ENCODE measurements at places on chromosomes 12 and 14. TPM values are rescaled to one million over a fixed set of nuclear protein-coding genes. Genes with fewer than 3 reads are reported as not detected.
A peak's percentile ranks its signal among the peaks of the same experiment; 100 is the strongest.

GRCh38 chr12:62732861-62733427, 202.0 kb downstream of the PPM1H start:
- DNase-seq = no peak

The HOTAIR gene
- not detected for total RNA-seq

GRCh38 chr12:56110571-56110970, 5.9 kb upstream of the RPL41 start:
- DNase-seq = no peak

The ANKLE2 gene
- 52.5 TPM for total RNA-seq

GRCh38 chr14:23582906-23583760, 4.5 kb upstream of the JPH4 start:
- DNase-seq = no peak

The IFNG-AS1 gene
- total RNA-seq = 0.17 TPM

The SPIC gene
- total RNA-seq = not detected

The MUCL1 gene
- total RNA-seq = not detected

DNA sequence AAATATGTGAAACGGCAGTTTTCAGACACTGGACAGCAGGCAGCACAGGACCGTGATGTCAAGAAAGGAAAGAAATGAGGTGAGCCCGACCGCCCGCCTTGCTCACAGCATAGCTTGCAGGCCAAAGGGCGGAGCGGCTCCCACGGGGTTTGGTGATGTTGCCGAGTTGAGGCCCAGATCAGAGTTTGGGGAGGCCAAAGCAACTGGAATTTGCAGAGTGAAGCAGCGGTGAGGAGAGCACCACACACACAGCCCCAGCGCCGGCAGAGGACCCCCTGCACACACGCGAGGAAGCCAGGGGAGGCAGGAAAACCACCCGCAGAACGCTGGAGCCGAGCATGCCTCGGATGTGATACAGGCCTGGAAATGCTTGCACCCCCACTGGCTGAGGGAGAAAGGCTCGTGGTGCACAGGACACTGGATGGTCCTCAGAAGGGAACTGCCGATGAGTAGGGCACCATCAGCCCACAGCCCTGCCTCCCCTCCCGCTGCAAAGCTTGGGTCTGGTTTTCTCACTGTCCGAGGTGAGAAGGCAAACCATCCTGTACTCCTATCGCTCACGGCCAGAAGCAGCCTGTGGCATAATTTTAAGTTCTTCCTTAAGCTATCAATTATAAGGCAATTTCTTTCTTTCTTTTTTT, 25.7 kb upstream of the PLD4 start:
- peak; percentile 49 for DNase-seq

The GPRC5D gene
- not detected for total RNA-seq

DNA sequence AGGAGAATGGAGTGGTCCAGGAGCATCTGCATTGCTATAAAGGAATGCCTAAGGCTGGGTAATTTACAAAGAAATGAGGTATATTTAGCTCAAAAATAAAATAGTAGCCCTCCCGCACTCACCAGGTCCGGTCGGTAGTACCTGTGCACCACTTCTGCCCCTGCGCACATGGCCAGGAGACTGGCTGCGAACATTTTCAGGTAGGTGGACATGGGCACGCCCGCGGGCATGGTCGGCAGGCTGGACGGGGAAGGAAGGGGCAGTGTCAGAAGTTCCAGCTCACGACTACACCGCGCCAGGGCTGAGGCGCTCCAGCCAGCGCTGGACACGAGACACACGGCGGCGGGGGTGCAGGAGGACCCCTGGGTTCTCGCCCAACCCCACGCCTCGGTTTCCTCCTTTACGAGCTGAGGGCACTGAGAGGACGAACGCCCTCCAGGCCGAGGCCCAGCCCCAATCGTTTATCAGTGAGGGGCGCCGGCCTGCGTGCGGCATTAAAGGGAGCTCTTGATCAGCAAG, 9.1 kb upstream of the TDG start:
- no peak for DNase-seq

The POTEM gene
- total RNA-seq = not detected

DNA sequence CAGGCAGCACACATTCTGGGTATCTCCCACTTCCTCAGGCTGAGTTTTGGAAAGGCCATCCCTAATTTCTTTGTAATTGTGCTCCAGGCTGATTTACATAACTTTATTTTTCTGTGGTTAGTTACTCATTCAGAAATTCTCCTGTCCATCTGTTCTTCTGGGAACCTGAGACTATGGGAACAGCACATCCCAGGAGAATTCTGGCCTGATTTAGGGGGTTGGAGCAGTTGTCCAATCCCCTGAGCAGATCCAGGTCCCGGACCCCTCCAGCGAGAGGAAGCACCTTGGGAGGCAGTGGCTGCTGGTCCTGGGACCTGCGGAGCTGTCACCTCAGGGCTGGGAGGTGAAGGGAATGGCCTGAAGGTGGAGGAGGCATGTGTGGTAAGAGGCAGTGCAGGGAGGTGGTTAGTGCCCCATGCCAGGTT, 40.4 kb downstream of the TSPAN9 start:
- no peak for DNase-seq

- DNase-seq = no peak
Observed at GRCh38 chr12:122422730-122423257, 325 bp upstream of the CLIP1 start.

DNA sequence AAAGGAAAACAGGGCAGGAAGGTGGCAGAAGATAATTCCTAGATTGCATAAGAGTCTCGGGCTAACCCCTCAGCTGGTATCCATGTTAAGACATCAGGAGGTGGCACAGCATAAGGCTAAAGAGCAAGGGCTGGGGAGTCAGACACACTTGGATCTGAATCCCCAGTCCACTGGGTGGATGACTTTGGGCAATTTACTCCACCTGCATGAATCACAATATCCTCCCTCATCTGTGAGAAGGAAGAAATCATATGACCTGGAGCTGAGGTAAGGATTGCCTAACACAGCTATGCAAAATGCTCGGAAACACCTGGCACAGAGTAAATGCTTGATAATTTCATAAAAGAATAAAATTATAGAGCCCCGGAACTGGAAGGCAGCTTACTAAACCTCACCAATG, 217.9 kb downstream of the PIK3C2G start:
- DNase-seq = peak; percentile 16

- no peak for DNase-seq
Observed at GRCh38 chr12:112166051-112167015, 41.0 kb downstream of the TRAFD1 start.

GRCh38 chr14:53360829-53361228, 207.7 kb upstream of the DDHD1 start:
- DNase-seq = no peak

DNA sequence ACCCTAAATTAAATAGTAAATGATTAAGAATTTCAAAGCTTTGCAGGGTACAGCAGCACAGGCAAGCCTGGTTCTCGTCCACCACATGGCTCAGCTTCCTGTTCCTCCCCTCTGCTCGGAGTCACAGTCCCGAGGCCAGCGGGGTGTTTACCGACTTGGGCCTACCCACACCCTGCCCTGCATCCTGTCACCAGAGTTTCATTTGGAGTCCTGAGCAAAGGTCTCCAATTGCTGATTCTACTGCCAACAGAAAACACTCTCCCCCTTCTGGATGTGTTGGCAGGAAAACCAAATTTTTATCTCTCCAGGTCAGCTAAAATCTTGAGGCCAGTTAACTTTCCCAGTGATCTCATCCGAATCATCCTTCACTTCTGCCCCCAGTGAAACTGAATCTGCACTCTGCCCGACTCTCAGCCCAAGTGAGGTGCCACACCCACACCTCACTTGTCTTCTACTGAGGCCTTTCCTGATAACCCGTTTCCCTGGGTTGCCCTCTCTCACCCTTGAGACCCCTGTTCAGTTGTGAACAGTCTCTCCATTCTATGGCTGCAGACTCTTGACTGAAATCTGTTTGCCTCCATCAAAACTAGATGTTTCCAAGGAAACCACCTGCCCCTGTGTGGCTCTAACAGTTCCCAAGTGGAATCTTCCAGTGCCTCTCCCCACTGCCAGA, 71.2 kb downstream of the VCPKMT start:
- DNase-seq = peak; percentile 90

DNA sequence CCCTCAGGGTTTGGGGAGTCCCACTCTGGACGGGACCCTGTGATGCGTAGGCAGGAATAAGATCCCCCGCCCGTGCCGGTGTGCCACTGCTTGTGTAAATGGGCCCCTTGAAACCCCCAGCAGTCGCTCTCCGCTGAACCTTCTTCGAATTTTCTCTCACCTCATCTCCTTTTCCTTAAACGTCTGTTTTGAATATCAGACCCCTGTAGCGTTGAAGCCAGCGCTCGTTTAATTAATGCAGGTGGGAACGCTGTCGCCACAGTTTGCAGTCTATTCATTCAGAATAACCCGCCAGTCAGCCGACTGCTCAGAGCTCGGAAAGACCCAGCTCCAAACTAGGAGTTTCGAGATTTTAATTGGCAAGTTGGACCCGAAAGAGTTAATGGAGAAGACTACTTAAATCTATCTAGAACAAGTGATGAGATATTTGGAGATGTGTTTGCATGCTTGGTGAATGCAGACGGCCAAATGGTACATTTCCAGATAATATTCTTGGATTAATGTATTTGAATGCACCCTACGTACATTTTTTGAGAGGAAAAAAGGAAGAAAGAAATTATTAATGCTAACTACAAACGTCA, 739 bp upstream of the PPP2R5E start:
- no peak for DNase-seq
